ENCODE measurements at places on chromosomes 16 and 17. TPM values are rescaled to one million over a fixed set of nuclear protein-coding genes. Genes with fewer than 3 reads are reported as not detected.
A peak's percentile ranks its signal among the peaks of the same experiment; 100 is the strongest.

SREBF1 gene
- total RNA-seq: 12.0 TPM

CTCF gene
- total RNA-seq: 19.7 TPM

GRCh38 chr16:79420493-79420892, 180.0 kb downstream of the MAF start:
- no peak for DNase-seq

DNAH3 gene
- total RNA-seq: not detected

NOG gene
- not detected for total RNA-seq

PROCA1 gene
- total RNA-seq: 1.5 TPM

DNA sequence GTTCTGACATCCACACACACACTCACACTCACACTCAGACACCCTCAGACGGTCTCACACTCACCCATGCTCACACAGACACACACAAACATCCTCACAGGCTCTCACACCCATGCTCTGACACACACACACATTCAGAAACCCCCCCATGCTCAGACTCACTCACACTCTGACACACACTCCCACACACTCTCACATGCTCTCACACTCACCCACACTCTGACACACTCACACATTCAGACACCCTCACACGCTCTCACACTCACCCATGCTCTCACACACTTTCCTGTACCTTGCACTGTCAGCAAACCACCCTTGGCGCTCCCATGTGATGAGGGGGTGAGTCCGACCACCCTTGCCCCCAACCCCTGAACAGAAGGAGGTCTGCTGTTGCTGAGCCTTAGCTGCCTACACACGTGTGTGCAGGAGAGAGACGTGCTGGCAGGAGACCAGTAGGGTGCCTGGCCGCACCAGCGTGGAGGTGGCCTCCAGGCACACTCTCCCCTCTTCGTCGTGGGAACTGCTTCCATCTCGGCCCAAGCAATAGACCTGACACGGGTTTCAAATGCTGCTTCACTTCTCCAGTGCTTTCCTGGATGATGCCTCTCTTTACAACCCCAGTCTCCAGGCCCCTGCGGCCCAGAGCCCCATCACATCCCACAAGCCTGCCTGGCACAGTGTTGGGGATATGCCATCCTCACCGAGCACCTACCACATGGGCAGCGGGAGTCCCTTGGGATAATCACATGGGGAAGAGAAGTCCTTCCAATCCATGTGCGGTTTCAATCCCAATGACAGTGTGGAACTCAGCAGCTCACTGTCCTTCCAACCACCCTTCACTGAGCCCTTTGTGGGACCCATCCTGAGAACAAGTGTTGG, 267.8 kb upstream of the FOXF1 start:
- no peak for DNase-seq

DNA sequence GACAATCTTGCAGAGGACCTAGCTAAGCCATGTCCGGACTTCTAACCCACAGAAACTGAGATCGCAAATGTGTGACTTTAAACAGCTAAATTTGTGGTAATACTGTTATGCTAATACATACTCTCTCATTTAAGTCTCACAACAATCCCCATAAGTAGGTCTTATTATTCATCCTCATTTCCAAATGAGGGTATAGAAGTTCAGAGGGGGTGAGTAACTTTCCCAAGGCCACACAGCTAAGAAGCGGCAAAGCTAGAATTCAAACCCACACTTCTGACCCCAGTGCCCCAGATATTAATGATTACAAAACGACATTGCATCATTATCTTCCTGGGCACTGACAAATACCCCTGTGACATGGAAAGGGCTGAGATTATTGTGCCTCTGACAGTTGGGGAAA, 81.4 kb downstream of the CNGB1 start:
- DNase-seq: no peak

TBC1D3L gene
- total RNA-seq: 3.8 TPM

DNA sequence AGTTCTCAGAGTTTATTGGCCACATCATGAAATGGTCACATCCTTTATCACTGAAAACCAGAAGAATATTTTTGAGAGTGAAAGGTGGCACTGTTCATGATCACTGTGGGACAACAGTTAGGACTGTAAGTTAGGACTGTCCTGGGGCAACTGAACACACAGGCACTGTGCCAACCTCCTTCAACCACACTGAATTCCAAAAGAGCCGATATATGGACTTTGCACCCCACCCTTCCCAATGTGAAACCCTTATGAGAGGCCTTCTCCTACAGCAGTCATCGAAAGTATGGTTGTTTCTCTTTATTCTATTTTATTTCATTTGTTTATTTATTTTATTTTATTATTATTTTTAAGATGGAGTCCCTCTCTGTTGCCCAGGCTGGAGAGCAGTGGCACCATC, 353.5 kb downstream of the TOX3 start:
- no peak for DNase-seq

GRCh38 chr17:54948380-54948779, 20.1 kb downstream of the COX11 start:
- no peak for DNase-seq

DNA sequence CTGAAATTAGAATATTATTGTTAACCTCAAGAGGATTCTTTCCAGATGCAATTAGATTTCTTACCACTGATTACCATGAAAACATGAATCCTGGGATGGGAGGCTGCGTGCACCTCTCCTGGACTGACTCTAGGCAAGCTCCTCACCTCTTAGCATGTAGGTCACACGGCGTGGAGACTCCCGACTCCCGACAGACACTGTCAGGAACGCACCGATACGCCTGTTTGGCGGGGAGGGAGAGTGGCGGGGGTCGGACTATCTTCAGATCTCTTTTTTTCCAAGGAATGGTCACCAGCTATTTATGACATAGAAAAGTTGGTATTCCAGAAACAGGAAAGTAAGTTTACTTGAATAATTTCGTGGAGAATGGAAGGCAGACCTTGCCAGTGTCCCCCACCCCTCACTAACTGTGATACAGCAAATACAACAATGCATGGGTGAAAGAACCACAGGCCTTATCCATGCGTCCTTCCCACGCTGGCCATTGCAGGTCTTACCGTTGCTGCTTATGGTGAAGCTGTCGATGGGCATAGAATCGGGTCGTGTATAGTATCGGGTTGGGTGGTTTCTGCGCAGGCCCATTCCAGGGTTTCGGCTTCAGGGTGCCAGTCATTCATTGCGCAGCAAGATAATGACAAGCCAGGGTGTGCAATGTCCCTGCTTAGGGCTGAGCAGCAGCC, 62.6 kb upstream of the ENDOV start:
- DNase-seq: no peak

DNA sequence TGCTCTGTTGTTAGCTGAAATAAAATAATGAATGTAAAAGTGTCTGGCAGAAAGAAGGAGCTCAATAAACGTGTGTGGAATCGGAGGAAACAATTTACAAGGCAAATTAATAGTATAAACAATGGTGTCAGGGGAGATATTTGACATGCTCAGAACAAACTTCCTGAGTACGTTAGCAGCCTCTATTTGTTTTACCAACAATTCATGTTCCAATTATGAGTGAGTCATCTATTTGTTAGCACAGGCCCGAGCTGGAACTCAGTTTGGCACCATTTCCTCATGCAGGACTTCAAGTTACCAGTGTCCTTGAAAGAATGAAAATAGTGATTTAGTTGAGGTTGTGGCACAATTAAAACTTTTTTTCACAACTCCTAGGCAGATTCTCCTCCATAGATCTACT, 9.1 kb downstream of the ASIC2 start:
- peak; percentile 77 for DNase-seq

DNA sequence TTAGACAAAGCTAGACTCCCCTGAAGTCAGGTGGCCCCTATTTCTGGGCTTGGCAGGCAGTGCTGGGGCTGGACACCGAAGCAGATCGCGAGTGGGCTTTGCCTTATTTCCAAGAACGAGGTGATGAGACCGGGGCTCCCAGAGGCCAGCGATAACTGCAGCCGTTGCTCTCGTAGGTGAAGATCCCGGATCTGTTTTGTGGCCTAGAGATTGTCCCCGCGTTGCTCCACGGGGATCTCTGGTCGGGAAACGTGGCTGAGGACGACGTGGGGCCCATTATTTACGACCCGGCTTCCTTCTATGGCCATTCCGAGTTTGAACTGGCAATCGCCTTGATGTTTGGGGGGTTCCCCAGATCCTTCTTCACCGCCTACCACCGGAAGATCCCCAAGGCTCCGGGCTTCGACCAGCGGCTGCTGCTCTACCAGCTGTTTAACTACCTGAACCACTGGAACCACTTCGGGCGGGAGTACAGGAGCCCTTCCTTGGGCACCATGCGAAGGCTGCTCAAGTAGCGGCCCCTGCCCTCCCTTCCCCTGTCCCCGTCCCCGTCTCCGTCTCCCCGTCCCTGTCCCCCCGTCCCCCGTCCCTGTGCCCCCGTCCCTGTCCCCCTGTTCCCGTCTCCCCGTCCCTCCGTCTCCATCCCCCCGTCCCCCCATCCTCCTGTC, 1.5 kb upstream of the TBCD start:
- no peak for DNase-seq

SPIRE2 gene
- 1.6 TPM for total RNA-seq

DNA sequence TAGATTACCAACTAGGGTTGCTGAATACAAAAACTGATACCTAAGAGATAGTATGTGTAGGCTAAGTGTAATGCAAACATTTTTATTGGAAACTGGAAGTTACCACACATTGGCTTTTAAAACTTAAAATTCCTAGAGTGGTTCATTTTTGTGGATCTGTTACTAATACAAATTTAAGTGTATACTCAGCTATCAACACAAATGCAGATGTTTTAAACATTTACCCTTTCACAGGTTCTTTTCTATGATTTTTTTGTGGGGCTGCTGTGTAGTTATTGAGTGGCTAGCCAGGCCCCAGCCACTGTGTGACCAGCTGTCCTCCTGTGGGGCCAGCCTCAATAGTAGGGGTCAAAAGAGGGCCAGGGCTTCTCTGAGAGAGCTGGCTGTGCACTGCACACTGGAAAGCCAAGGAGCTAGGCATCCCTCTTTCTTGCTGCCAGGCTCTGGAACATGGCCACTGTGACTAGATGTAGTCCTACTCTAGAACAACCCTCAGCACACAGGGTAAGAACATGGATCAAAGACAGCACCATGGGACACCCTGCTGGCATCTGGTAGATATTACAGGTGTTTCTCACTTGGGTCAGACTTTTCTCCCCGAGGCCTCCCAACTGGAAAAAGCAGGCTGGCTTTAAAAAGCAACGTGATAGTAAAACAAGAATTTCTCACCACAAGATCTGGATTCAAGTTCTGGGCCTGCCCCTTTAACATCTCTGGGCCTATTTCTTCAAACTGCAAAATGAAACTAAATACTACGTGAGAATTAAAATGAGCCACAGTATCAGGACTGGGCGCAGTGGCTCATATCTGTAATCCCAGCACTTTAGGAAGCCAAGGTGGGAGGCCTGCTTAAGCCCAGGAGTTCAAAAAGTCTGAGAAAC, 7.3 kb upstream of the VEZF1 start:
- peak; percentile 55 for DNase-seq

Data from pancreas (tissue), 10 donors.